Eye (tissue), 1 donor: ENCODE measurements at places on chromosomes 12 and 14.

- DNase-seq, result no peak
Measured at GRCh38 chr12:129771238-129771637, 132.6 kb downstream of the TMEM132D start.

DNA sequence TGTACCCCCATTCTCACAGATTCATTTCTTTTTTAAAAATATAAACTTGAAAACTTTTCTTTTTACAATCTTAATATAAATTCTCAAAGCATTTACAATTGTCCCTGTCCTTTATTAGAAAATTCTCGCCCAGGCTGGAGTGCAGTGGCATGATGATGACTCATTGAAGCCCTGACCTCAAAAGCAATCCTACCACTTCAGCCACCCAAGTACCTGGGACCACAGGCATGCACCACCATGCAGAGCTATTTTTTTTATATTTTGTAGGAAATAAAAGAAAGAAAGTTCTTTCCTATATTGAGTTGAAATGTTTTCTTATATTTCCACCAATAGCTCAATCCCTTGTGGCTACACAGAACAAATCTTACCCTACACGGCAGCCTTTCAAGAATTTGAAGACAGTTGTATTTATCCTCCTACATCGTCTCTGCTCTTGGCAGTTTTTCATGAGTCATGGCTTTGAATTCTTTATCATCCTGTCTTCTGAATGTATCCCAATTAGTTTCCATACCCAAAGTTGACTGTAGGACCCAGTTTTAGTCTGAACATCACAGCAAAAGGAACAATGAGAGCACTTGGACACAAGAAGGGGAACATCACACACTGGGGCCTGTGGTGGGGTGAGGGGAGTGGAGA, 52.4 kb downstream of the SYT1 start:
- DNase-seq, result no peak

DNA sequence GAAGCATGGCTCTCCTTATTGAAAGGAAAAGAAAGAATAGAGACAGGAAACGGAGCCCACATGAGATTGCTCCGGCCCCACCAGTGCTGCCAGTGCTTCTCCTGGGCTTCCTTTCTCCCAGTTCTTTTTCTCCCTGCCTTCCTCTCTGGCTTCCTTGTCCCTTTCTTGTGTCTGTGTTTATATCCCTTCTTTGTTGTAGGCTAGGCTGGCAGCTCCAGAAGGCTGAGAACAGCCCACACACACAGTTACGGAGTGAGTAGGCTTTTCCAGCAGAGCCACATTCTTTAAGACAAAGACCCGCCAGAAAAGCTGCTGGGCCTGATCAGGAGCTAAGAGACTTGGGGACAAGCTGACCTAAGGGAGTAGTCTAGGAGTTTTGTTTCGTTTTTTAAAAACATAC, 13.0 kb downstream of the CIPC start:
- peak; percentile 83 for DNase-seq

GRCh38 chr12:52539083-52539820, 13.7 kb downstream of the KRT71 start:
- DNase-seq, result peak; percentile 73

DNA sequence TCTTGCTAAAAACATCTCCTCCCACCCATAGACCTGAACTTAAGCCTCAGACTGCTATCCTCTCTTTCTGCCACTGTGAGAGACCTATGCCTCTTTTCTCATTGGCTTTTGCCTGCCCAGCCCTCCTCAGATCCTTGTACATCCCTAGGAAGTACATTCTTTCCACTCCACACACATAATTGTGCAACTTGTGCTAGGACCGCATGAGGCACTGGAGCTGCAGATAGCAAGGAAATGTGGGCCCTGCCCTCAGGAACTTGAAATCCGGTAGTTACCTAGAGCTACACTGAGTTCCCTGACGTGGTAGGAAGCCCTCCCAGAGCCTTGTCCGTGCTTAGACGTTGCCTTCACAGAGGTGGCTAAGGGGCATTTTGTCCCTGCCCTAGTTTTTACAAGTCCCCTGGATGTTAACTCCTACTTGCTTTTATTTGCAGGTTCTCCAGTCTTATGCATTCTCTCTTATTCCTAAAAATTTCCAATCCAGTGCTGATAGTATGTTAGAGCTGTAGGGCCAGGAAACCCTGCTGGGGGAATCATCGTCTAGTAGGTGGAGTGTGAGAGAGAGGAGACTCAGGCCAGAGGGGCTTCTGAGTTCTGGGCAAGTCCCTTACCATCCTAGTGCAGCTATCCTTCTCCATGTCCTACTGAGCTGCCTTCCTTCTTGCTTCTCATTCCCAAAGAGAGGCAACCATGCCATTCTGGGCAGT, 41.3 kb downstream of the NTF3 start:
- DNase-seq, result no peak

DNA sequence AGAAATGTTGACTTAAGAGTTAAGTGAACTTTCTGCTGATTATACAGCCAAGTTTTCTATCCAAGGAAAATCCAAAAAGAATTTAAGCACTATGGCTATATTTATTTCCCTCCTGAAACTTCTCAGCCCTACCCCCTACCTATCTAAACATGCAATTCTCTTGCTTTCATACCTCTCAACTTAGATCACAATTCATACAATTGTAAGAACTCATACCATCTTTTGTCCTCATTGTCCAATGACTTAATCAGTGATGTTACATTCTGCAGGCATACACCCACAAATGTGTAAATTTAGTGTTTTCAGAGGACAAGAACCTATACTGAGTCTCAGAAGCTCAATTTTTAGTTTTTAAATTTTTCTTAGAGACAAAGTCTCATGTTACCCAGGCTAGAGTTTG, 62.1 kb downstream of the ZFC3H1 start:
- no peak for DNase-seq

GRCh38 chr12:53749986-53750811, 1.6 kb downstream of the CISTR start:
- DNase-seq, result peak; percentile 29

DNA sequence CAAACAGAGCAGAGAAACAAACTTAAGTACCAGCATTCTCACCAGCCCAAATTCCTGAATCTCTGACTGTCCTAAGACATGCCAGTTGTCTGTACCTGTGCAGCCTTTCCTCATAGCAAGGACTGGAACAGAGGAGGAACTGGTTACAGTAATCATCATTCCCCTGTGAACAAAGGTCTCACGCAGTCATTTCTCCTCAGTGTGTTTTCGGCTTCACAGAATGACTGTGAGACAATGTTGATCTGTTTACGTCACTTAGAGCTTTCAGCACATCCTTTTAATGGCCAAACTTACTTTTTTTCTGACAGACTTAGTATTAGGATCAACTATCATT, 169.0 kb downstream of the FBXL14 start:
- no peak for DNase-seq

- DNase-seq, result peak; percentile 50
Measured at GRCh38 chr12:92136965-92137721, 8.5 kb downstream of the BTG1 start.

DNA sequence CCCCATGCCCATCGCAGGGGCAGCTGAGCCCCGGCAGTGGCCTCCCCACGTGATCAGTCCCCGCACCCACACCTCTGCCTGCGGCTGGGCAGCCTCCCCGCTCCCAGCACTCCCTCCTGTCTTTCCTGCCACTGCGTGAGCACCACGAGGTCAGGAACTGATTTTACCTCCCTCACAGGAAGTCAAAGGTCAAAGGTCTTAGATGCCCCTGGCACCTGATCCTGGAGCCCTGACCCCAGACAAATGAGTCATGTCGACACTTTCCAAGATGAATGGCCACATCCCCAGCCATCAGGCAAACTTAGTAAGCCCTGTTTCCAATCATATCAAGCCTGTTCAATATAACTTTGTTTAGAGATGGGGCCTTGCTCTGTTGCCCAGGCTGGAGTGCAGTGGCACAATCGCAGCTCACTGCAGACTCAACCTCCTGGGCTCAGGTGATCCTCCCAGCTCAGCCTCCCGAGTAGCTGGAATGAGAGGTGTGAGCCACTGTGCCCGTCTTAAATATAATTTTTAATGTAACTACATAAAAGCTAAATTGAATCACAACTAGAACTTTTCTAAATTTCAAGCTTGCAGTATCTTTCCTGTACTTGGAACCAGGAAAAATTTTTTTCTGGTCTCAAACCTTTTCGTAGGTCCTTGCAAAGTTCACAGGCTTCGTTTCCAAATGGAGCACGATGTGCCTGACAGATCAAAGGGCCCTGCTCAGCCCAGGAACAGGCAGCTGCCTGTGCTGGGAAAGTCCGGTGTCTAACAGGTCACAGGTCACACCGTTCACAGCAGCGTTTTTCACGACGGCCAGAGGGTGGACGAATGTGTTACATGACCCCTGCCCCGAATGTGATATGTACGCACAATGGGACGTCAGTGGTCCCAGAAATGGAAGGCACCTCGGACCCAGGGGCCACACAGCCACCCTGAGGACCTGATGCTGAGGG, 1.9 kb downstream of the LRCOL1 start:
- DNase-seq, result no peak

- DNase-seq, result no peak
Measured at GRCh38 chr12:42474391-42474790, 115.2 kb downstream of the PRICKLE1 start.

GRCh38 chr14:22846811-22847307, 10.5 kb downstream of the MMP14 start:
- no peak for DNase-seq

GRCh38 chr14:67882986-67883555, 63.5 kb downstream of the RAD51B start:
- no peak for DNase-seq

DNA sequence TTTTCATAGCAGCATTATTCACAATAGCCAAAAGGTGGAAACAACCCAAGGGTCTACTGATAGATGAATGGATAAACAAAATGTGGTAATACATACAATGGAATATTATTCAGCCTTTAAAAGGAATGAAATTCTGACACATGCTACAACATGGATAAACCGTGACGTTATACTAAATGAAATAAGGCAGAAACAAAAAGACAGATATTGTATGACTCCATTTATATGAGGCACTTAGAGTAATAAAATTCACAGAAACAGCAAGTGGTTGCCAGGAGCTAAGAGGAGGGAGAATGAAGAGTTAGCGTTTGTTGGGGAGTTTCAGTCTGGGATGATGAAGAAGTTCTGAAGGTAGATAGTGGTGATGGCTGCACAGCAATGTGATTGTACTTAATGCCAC, 76.6 kb downstream of the DCAF5 start:
- DNase-seq, result no peak

DNA sequence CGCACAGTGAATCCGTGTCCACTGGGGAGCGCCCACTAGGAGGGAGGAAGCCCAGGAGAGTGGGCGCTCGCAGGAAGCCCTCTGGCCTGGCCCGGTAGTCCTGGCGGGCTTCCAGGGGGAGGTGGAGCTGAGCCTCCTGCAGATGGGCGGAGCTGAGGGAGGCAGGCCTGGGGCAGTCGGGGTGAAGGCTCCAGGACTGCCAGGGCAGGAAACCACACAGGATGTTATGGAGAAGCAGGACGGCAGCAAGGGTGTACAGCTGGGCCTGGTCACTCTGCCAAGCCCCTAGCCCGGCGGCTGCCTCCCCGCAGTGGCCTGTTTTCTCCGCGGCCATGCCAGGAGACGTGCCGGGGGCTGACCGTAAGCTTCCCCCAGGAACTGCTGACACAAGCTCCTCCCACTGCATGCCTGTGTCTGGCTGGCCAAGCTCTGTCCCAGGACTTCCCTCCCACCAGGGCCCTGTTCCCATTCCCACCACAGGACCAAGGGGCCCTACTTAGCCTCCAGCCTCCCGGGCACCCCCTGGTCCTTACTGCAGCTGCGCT, 143.4 kb upstream of the C14orf180 start:
- peak; percentile 72 for DNase-seq

- no peak for DNase-seq
Measured at GRCh38 chr14:92316937-92317336, 6.0 kb upstream of the SLC24A4 start.

GRCh38 chr14:64174922-64175782, 119.0 kb downstream of the ESR2 start:
- DNase-seq, result no peak

DNA sequence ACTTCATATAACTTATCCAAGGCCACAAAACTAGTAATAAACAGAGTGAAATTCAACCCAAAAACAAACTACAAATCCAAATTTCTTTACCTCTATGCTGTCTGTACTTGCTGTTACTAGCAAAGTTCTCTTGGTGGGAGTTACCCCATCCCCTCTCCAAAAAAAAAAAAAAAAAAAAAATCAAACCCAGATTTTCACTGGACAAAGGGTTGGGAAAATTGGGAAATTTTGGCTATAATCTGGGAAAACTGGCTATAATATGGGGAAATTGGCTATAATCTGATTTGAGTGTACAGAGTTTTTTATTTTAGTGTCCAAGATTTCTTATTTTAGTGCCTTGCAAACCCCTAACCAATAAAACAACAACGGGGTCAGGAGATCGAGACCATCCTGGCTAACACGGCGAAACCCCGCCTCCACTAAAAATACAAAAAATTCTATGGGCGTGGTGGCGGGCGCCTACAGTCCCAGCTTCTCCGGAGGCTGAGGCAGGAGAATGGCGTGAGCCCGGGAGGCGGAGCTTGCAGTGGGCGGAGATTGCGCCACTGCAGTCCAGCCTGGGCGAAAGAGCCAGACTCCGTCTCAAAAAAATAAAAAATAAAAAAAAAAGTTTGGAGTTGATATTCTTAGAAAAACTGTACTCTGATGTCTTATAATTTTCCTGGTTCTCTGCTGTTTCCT, 148.4 kb downstream of the CHST11 start:
- no peak for DNase-seq

DNA sequence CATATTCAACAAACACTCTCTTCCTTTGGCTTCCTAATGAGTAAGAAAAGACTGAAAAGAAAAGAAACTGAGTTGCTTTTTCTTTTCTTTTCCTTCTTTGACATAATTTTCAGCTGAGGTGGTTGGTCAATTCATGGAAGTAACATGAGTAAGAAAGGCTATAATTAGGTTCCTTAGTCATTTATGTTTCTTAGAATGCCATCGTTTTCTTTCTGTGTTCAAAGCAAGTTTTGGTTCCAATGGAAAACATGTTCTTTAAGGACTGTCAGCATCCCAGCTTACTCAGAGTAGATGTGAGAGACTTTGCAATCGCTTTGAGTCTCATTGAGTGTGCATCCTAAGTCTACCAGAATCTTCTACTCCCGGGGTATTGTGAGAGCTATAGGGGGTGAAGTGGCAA, 882.4 kb downstream of the DIO2 start:
- DNase-seq, result no peak

DNA sequence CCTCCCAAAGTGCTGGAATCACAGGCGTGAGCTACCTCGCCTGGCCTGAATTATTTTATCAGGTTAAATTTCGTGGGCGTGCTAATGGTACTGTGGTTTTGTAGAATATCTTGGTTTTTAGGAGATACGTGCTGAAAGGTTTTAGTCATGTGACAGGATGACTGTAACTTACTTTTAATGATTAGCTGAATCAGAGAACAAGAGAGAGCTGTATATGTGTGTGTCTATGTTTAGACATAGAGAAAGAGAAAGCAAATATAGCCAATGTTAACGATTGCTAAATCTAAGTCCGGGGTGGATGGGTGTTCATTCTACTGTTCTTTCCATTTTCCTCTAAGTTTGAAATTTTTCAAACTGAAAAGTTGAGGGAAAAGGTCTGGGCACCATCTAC, 9.2 kb upstream of the PNMA1 start:
- no peak for DNase-seq

DNA sequence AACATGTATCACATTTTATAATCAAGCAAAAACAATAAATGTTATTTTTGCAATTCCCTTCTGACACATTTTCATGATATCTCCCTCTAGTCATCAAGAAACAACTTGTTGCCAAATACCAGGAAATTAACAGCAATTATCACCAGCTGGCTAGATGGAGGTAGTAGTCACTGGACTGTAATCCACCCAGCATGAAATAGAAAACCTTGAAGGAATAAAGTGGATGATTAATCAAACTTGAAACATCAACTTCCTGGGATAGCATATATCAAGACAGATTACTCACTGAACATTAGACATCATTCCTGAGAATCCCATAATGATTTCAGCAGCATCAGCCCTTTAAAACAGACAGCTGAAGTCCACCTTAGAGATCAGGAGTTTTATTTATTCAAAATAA, 259.0 kb downstream of the CCDC59 start:
- DNase-seq, result no peak
